Activated T-helper 2 cell treated with anti-CD3 and anti-CD28 coated beads, Interferon-gamma antibody, Interleukin-2, Interleukin-4, amounts not matched to agents 10 μg/mL and 5 μg/mL and 100 μg/mL, durations not matched to agents 14 hours and 24 hours and 36 hours (primary cell): ENCODE measurements at places on chromosomes 4 and X. TPM values are rescaled to one million over a fixed set of nuclear protein-coding genes. Genes with fewer than 3 reads are reported as not detected.
A peak's percentile ranks its signal among the peaks of the same experiment; 100 is the strongest.

Gene KLF3
- total RNA-seq: 0.62 and 0.71 TPM in 2 replicates

DNA sequence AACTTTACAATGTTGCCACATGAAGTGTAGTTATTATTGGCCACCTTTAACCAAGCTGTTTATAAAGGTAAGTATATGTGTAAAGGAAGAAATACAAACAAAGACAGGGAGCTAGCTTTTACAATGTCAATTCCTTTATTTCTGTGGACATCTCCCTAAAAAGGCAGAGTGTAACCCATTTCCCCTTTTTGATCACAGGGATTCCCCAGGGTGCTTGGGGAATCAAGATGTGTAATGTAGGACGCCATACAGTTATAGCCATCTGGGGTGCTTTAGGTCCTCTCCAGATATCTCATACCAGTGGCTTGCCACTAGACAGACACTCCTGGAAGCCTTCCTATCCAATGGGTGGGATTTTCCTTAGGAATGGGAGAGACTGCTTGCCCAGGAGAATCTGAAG lies 4.2 kb upstream of the CUL4B start:
- no peaks in the 10 kb centered on the region for H3K27me3 ChIP-seq
- H3K4me1 ChIP-seq: peaks cover 9% of the 10 kb centered on the region
- no peak overlapping the region for H3K4me3 ChIP-seq
- H3K27ac ChIP-seq: no peak overlapping the region
- no peak for DNase-seq
- no peaks in the 10 kb centered on the region for H3K36me3 ChIP-seq

GRCh38 chrX:1480082-1480785 lies 27.5 kb upstream of the ASMTL start:
- H3K36me3 ChIP-seq: peaks cover 69% of the 10 kb centered on the region
- no peaks in the 10 kb centered on the region for H3K27me3 ChIP-seq
- peak overlapping the region; percentile 28 for H3K4me3 ChIP-seq
- H3K4me1 ChIP-seq: peaks cover 66% of the 10 kb centered on the region

DNA sequence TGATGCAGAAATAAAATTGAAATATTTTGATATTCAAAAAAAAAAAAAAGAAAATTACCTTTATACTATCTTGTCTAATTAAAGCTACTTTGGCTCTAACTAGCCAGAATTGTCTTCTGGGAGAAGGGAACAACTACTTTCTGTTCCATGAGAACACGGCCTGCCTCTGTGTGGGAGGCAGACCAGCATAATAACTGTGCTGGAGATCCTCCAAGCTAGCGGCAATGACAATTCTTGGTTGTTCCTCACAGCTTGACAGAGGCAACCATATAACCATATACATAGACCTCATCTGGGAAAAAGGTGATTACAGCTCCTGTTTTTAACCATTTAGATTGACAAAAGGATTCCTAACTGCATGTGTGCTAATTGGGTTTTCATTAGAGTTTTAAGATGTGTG lies 95.7 kb downstream of the RBMX2 start:
- H3K4me1 ChIP-seq: no peaks in the 10 kb centered on the region
- H3K4me3 ChIP-seq: no peak overlapping the region
- H3K36me3 ChIP-seq: no peaks in the 10 kb centered on the region
- no peak overlapping the region for H3K27ac ChIP-seq

- no peaks in the 10 kb centered on the region for H3K36me3 ChIP-seq
- no peak for DNase-seq
- no peak overlapping the region for H3K27ac ChIP-seq
- peaks cover 1% of the 10 kb centered on the region for H3K27me3 ChIP-seq
Observed at GRCh38 chr4:176290520-176290919, 21.5 kb upstream of the ASB5 start.

DNA sequence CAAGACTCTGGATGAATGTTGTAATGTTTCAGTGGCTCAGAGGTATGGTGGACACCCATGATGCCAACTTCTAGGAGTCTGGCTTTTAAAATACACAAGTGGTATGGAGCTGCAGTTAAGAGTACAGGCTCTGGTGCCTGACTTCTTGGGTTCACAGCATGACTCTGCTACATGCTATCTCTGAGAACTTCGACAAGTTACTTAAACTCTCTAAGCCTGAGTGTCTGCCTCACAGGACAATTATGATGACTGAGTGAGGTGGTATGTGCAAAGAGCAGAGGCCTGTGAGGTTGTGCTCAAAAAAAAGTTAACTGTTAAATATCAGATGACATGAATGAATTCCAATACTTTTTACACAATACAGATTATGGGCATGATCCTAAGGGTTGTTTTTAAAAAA lies 90.9 kb upstream of the SRD5A3 start:
- H3K4me1 ChIP-seq: no peaks in the 10 kb centered on the region
- peaks cover 7% of the 10 kb centered on the region for H3K27me3 ChIP-seq
- no peaks in the 10 kb centered on the region for H3K36me3 ChIP-seq

GRCh38 chr4:38664706-38665401 lies 855 bp downstream of the KLF3 start:
- peaks cover 64% of the 10 kb centered on the region for H3K27me3 ChIP-seq
- H3K4me3 ChIP-seq: peak overlapping the region; percentile 72
- no peak overlapping the region for H3K27ac ChIP-seq
- no peak for DNase-seq
